ENCODE measurements at places on chromosomes 3 and 15.

DNA sequence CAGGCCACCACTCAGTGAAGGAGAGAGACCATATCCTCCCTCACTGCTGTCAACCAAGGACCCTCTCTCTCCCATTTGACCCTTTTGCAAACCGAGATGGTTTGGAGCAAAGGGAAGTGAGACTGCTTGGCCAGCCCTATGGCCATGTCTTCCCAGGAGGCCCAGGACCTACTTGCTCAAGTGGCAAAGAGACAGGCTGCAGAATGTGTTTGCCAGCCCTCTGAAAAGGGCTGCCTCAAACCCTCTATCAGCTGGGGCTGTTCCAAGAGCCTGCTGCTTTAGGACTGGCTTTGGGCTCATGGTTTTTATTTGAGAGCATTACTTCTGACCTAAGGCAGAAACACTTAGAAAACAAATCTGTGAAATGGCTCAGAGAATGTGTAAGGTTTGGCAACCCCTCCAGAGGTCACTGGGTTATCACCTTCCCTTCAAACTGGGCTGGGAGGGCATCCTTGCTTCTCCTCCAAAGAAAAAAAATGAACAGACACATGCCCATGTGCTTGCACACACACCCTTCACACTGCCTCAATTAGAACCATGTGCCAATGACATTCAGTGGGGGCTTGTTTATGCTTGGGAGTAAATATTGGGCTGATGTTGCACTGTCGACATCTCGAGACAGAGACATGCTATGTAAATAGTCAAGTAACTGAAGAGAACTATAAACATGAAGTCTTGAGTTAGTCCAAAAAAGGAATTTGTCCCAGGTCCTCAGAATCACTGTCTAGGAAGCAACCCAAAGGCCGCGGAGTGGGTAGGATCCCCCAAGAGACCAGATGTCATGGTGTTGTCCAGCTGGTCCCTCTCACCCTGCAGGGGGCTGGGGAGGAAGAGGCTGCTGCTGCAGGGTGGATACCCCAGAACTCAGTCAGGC is 49.8 kb upstream of the CTDSPL start:
- no peak for DNase-seq

DNA sequence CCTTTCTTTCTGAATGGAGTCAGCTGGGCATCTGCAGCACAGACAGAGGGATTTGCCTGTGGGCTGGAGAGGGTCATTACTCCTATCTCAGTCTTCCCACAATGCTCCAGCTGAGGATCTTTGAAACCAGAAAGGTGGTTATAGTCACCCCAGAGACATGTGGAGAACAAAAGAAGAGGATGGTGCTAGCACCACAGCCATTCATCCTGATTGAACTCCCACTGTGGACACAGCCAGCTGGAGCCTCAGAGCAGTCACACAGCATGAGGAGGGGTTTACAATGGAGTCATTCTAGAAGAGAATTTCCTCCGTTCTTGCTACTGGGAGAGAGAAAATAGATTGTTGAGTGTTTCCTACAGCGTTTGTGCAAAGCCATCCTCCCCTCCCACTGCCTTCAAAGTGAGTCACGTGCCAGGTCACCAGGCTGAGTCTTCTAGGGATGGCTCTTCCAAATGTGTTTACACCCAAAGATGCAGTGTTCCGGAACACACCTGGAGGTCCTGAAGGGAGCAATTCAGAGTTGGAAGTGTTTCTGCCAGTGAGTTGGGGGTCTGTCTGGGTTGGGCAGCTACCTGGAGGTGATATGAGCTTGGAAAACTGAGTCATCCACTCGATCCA is 18.9 kb upstream of the GREM1 start:
- DNase-seq: no peak

GRCh38 chr3:77236118-77236517 is 196.2 kb downstream of the ROBO2 start:
- no peak for DNase-seq

DNA sequence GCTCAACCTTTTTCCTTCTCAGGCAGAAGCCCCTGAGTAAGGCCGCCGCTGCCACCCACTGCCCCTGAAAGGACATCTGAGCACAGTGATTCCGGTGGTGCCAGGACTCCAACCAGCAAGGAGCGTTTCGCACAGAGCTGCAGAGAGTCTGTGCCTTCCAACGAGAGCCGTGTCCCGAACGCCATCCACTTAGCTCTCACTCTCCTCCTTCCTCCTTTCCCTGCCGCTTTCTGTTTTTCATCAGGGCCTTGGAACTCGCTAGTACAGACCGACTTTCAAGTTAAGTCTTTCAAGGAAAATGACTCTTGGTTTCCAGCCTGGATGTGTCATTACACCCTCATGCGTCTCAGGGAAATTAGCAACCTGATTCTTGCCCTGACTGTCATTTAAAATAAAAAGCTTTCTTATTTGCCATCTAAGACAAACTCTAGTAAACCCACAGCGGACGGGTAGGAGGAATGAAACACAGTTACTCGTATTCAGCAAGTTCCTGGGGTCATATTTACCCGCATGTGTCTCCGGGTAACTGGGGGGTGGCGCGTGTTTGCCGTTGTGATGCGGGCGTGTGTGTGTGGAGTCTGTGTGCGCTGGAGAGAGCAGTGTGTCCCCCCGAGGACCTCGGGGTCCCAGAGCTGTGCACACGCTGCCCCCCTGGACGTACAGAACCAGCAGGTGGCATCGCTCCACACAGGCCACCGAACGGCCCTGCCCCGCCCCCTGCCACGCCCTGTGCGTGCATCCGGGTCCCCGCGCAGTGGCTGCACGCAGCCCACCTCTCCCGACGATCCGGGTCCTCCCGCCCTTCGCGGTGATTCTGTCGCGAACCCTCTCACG is 30.4 kb upstream of the ALDH1A3 start:
- no peak for DNase-seq

DNA sequence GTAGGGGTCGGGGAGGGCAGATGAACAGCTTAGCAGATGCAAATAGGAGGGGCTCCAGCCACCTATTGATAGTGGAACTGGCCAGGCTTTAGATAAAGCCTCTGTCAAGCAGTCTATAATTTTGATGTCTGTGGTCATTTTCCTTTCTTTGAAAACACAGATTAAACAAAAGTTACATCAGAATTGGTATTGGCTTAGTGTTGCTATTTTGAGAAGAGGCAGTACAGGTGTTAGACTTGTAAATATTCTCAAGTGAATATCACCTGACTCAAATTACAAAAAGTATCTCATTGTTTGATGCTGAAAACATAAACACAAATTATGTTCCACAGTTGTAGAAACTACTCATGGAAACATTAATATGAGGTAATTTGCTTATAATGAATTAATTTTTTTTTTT is 18.1 kb downstream of the GHRL start:
- no peak for DNase-seq

- DNase-seq: no peak
These were observed 229.1 kb downstream of the CHST2 start for GRCh38 chr3:143348486-143349327.

DNA sequence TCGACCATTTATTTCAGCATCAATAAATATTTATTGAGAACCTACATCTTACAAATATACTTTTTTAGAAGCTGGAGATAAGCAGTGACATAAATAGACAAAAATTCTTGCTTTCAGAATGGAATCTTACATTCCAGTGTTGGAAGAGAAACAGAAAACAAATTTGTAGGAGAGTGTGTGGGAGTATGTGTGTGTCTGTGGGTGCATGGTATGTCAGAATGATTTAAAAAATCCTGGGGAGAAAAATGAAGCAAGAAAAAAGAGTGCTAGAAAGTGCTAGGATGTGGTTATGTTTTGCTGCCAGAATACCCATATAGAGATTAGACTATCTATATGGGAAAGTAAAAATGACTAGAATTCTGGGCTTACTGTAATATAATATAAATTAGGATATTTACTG is 561.7 kb upstream of the SGO1 start:
- no peak for DNase-seq

- peak; percentile 62 for DNase-seq
These were observed 212.5 kb downstream of the OSBPL10 start for GRCh38 chr3:31768479-31769125.

GRCh38 chr3:126777366-126777765 is 73.3 kb downstream of the CHCHD6 start:
- DNase-seq: no peak

- no peak for DNase-seq
These were observed 680.6 kb downstream of the NTRK3 start for GRCh38 chr15:87575896-87576473.

GRCh38 chr3:105051972-105052371 is 314.7 kb upstream of the ALCAM start:
- no peak for DNase-seq

DNA sequence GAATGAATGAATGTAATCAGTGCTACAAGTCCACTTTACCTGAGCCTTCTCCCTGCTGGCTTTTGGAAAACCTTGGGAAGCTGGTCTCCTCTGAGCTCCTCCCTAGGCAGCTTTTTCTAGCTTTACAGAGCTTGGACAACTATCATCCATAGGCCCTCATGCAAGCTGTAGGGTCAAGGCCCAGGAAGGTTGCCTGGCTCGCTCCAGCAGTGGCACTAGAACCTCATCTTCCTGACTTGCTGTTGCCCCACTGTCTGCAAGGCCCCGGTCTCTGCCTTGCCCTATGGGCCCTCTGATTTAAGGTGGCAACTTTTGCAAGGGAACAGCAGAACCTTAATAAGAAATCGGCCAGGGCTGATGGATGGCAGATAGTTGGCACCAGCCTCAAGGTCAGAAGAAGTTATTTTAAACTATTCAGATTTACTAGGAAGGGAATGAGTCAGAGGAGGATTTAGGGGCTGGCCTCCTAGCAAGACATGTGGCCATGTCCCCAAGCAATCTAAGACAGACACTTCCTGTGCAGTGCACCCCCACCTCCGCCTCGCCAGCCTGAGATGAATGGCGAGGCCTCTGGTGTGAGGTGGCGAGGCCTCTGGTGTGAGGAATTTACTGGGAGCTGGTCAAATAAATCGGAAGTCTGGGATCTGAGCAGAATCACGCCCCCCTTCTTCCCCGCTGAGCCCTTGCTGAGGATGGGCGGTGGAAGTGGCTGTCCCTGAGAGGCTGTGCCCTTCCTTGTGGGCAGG is 180.8 kb downstream of the MEGF11 start:
- DNase-seq: no peak

GRCh38 chr3:14451844-14452739 is 49.7 kb downstream of the SLC6A6 start:
- DNase-seq: no peak

DNA sequence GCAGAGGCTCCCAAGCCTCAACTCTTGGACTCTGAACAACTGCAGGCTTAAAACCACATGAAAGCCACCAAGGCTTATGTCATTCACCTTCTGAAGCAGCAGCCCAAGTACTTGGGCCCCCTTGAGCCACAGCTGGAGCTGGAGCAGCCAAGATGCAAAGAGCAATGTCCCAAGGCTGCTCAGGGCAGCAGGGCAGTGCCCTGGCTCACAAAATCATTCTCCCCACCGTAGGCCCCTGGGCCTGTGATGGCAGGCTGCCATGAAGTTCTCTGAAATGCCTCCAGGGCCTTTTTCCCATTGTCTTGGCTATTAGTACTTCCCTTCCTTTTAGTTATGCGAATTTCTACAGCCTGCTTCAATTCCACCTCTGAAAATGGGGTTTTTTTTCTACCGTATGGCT is 83.4 kb downstream of the DCLK3 start:
- no peak for DNase-seq

DNA sequence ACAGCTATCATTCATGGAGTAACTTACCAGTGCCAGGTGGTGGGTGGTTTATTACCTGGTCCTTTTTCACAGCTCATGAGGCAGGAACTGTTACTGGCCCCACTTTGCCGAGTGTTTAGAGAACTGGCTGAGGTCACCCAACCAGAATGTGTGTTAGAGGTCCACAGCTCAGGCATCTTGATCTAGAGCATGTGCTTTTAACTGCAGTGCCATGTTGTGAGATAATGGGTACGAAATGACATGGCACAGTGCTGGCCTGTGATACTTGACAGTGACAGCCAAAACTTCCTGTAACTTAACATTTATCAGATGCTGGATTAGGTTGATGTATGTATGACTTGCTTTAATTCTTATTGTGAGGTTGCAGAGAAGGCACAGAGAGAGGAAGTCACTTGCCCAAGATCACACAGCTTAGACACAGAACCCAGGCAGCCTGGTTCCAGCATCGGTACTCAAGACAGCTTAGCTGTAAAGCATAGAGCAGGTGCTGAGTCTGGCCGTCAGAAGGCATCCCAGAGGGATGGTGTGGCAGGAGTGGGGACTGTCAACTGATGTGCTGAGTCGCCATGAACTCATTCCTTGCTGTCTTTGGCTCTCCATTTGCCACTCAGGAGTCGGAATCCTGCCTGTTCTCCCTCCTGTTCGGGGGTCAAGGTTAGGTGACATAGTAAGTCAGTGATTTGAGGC is 9.6 kb downstream of the MCM2 start:
- no peak for DNase-seq

DNA sequence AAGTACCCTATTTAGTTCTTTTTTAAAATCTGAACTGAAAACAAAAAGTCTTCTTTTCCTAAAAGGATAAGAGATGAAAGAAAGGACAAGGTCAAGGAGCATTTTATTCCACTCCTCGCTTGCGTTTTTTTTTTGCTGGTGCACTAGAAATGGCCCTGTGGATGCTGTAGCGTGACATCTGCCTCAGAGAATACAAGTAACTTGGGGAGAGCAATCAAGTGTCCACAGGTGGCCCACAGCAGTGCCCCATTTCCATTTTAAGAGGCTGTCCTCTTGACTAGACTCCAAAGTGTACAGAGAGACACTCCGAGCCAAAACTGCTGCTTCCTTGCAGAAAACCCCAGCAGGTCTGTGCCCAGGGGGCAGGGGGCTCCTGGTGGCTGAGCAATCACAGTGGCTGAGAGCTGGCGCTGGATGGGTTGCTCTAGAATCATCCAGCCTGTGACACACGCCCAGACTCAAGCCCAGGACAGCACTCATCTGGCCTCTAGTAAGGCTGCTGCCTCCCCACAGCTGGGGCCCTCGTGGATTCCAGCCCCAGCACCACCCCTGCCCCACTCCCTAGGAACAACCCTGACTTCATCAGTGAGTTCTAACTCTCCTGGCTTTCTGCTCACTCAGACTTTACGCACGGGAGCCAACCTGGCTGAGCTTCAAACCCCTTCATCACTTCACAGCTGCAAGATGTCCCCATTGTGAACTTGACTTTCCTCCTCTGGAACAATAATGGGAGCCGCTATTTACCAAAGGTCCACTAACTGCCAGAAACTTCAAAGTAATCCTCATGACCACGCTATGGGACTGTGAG is 71.1 kb upstream of the SPATA12 start:
- DNase-seq: no peak

- DNase-seq: no peak
These were observed 347.7 kb upstream of the ATP11B start for GRCh38 chr3:182445576-182445975.

DNA sequence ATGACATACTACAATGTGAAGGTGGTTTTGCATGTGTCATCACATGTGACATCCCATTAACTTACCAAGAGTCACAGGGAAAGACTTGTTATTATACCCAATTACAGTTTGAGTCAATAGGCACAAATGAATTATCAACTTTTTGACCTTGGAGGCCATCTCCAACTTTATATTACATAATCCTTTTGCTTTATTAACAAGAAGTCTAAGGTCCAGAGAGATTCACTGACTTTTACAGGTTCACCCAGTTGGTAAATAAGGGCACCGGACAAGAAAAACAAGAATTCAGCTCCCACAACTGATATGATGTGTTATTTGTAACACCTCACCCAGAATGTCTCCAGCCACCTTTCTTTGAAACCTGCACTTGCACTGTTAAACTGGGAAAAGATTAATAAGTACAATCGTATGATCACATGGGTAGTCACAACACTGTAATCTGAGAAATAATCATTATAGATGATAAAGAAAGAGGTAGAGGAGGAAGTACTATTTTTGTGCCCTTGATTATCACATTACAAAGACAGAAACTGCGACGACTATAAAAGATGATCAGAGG is 928.9 kb downstream of the FHIT start:
- no peak for DNase-seq
